ENCODE measurements at places on chromosomes 6 and 20. TPM values are rescaled to one million over a fixed set of nuclear protein-coding genes. Genes with fewer than 3 reads are reported as not detected.

Gene WFDC9
- total RNA-seq, result not detected

Gene SOBP
- total RNA-seq, result 4.1 TPM

Gene BPIFB3
- total RNA-seq, result not detected

Gene C6orf118
- total RNA-seq, result 1.5 TPM

Gene ASXL1
- 53.7 TPM for total RNA-seq

Gene XKR7
- total RNA-seq, result not detected

Gene PNPLA1
- not detected for total RNA-seq

Gene WDR27
- total RNA-seq, result 46.4 TPM

Gene SLC35B3
- 5.0 TPM for total RNA-seq

Gene ANKEF1
- total RNA-seq, result 4.7 TPM

Gene APCDD1L
- not detected for total RNA-seq

Gene SLC2A10
- 5.4 TPM for total RNA-seq

Gene NOX3
- 0.93 TPM for total RNA-seq

Gene KCNK16
- not detected for total RNA-seq

Gene PFDN4
- 155 TPM for total RNA-seq

Gene SHLD1
- 5.4 TPM for total RNA-seq

Gene BMP2
- 13.4 TPM for total RNA-seq

Gene CLPSL2
- not detected for total RNA-seq

Gene MYLK2
- total RNA-seq, result 2.1 TPM

Gene FAM162B
- not detected for total RNA-seq

Gene CRISP2
- total RNA-seq, result 0.29 TPM

Gene GPLD1
- 1.4 TPM for total RNA-seq

Gene CDC5L
- total RNA-seq, result 21.6 TPM

Gene HELZ2
- total RNA-seq, result 20.0 TPM

Gene MATN4
- total RNA-seq, result 1.9 TPM

Gene DDO
- 2.9 TPM for total RNA-seq

Gene GSTA3
- total RNA-seq, result not detected

Gene NKX2-2
- total RNA-seq, result 0.41 TPM
